ENCODE measurements at places on chromosomes 6 and 20. TPM values are rescaled to one million over a fixed set of nuclear protein-coding genes. Genes with fewer than 3 reads are reported as not detected.

- H3K36me3 ChIP-seq, result no peaks in the 10 kb centered on the region
- H3K27ac ChIP-seq, result no peak overlapping the region
- H3K4me3 ChIP-seq, result no peak overlapping the region
- H3K4me1 ChIP-seq, result no peaks in the 10 kb centered on the region
Measured at GRCh38 chr6:81895511-81896185, 143.2 kb upstream of the TENT5A start.

GRCh38 chr6:166752928-166753721, 126.1 kb upstream of the RPS6KA2 start:
- no peak overlapping the region for H3K27ac ChIP-seq
- DNase-seq, result no peak
- H3K4me3 ChIP-seq, result no peak overlapping the region
- peaks cover 12% of the 10 kb centered on the region for H3K27me3 ChIP-seq
- H3K36me3 ChIP-seq, result no peaks in the 10 kb centered on the region
- H3K4me1 ChIP-seq, result peaks cover 18% of the 10 kb centered on the region

CAP2 gene
- not detected for total RNA-seq

LPA gene
- not detected for total RNA-seq

LTB gene
- 375 TPM for total RNA-seq

SLC22A7 gene
- total RNA-seq, result not detected

All from activated CD8-positive, alpha-beta T cell treated with anti-CD3 and anti-CD28 coated beads for 36 hours (primary cell).